ENCODE measurements at places on chromosomes 3 and 15. TPM values are rescaled to one million over a fixed set of nuclear protein-coding genes. Genes with fewer than 3 reads are reported as not detected.

GRCh38 chr15:82647835-82648256 lies 683 bp upstream of the CPEB1 start:
- peak; percentile 11 for DNase-seq

- no peak for DNase-seq
These were observed 229.0 kb downstream of the ADAMTS17 start for GRCh38 chr15:100112636-100113305.

GRCh38 chr3:25410703-25411102 lies 17.4 kb upstream of the RARB start:
- no peak for DNase-seq

- no peak for DNase-seq
These were observed 60.0 kb downstream of the PLOD2 start for GRCh38 chr3:146100825-146101444.

MUC4 gene
- 0.03 TPM for polyA plus RNA-seq

GRCh38 chr3:53188136-53188685 lies 27.2 kb downstream of the PRKCD start:
- no peak for DNase-seq

DNAJA4 gene
- 4.9 TPM for polyA plus RNA-seq

HAPLN3 gene
- polyA plus RNA-seq = 3.8 TPM

PDIA5 gene
- polyA plus RNA-seq = 4.4 TPM

B3GALNT1 gene
- polyA plus RNA-seq = 0.74 TPM
